EH (cell line): ENCODE measurements at places on chromosomes 4 and X.

DNA sequence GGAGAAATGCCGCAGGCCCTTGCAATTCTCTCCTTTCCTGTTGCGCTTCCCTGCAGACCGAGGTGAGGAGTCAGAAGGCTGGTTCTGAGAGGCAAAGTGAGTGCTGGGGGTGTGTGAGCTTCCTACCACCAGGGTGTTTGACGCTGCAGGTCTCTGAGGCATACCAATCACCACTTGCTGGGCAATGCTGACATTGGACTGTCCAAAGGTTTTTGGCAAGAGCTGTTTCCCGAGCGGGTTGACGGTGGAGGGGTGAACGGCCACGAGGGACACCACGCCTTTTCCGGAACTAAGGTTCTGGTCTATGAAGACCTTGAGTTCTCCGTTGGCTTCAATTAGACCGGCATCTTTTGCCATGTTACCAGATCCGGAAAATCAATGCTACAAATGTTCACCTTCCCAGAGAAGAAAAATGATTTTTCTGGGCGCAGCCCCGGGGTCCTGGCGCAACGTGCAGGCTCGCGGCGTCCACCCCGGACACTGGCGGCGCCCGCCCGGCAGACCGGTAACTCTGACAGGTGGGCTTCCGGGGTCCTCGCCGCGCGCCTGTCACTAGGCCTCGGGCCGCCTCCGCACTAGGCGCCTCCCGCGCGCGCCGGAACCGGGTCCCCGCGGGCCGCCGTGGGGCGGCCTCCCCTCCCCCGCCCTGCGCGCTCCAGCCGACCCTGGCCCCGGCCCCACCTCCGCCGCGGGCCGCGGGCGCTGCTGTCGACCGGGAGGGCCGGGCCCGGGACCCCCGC is 44.9 kb upstream of the FAM47C start:
- no peak for DNase-seq

DNA sequence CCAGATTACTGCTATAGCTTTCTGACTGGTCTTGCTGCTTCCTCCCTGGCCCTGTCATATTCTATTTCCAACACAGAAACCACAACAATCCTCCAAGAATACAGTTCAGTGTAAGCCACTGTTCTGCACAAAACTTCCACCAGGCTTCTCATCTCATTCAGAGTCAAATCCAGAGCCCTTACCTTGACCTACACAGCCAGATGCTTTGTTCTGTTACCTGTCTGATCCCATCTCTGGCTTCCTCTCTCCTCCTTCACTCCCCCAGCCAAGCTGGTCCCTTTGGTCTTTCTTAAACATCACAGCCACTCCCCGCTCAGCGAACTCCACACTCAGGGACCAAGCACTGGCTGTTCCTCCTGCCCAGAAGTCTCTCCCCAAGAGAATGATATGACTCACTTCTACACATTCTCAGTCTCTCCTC is 84.8 kb upstream of the BMP2K start:
- peak; percentile 38 for DNase-seq

GRCh38 chr4:7357323-7357722 is 77.4 kb downstream of the PSAPL1 start:
- DNase-seq, result no peak

DNA sequence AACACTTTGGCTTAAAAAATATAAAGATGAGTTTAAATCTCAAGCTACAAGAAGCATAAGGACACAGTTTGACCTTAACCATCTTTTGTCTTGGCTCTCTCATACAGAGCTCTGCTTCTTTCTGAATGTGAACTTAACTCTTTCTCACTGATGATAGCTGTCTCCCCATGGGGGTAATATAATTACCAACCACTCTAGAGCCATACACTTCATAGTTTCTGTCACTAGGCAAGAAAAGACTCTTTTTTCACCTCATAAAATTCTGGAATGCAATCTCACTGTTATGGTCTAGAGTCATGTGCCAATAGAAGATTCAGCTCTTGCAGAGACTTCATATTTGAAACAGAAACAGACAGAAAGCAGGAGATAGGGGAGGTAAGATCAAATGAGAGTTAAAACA is 481.7 kb upstream of the AGA start:
- DNase-seq, result no peak

DNA sequence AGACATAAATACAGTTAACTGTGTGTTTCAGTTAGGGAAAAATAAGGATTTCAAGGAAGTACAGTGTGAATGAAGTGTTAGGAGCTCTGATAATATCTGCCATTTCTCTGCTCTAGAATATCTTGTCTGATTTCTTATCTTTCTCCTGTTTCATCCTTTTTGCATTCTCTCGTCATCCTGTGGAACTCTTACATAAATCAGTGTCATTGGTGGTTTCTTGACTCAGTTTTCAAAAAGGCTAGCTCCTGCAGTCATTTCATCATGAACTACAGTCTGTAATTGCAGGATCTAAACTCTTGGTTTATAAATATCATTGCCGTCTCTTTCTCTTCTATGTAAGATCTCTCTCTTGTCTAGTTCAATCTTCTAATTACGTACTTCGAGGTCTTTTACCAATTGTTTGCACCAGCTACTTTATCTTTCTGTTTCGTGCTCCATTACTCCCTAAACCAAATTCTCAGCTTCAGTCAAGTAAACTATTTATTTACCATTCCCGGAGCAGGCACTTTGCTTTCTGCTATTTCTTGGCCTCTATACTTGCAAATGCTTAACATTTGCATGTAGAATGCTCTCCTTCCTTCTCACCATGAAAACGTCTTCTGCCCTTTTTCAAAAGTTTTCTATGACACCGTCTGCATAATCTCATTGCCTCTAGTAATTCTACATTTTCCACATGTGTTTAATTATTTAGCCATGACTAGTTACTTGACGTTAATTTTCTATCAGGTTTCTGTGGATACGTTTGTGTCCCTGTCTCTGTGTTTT is 294.0 kb downstream of the TENM3 start:
- DNase-seq, result no peak

DNA sequence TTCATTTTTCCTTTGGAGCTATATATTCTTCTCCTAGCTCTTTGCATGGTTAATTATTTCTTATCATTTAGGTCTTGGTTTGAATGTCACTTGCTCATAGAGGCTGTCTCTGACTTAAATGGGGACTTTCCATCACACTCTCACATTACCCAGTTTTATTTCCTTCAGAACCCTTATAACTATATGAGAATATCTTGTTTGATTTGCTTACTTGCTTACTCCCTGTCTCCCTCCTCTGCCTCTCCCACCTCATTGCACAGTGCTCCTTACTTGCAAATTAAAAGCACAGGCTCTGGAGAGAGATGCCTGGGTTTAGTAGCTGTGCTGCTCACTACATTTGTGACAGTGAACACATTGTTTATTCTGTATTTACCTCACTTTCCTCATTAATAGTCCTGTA is 174.6 kb downstream of the SOWAHB start:
- peak; percentile 62 for DNase-seq

- DNase-seq, result no peak
These were observed 130.0 kb downstream of the AWAT2 start for GRCh38 chrX:69919749-69920148.

DNA sequence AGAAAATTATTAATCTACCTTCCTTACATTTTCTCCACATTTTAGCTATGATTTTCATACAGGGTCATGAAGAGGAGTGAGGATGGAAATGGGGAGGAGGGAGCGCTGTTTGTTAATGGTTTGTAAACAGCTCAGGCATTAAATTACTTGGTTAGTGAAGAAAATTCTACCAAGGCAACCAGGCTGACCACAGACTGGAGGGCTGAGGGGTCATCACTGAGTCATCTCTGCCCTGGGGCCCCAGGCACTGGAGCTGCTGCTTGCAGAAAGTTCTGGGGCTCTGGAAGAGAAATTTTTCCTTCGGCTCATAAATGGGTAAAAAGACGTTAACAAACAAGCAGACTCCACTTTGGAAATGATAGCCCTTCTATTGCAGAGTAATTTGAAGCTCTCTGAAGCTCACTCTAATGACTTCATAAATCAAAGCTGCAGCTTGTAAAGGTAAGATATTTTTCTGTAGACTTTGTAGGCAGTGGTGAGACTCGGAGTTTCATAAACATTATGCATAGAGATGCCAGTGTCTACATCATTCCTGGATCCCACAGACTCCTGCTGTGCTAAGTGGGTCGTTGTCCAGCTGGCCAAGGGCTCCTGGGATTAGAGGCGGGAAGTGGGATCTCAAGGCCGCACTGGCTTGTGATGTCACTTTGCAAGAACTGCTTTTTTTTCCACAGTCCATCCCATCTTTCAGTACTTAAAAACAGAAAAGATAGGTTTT is 159.6 kb downstream of the PTTG2 start:
- DNase-seq, result peak; percentile 92

GRCh38 chr4:24363751-24364150 is 220.6 kb downstream of the DHX15 start:
- DNase-seq, result no peak

DNA sequence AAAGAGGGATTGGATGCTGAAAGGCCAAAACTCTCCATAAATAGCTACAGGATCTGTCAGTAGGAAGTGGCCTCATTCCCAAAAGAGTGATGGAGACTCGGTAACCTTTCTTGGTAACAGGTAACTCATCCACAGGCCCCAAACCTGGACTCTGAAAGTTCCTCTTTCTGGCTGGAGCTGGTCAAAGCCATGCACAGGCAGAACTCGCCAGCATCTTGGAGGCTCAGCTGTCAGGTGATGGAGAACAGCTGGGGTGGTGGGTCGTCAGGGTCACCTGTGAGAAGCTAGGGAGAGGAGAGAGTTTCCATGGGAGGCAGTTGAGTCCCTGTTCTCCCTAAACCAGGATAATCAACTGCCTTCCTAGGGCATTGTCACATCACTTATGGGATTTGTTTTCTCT is 354.3 kb upstream of the GATB start:
- no peak for DNase-seq

DNA sequence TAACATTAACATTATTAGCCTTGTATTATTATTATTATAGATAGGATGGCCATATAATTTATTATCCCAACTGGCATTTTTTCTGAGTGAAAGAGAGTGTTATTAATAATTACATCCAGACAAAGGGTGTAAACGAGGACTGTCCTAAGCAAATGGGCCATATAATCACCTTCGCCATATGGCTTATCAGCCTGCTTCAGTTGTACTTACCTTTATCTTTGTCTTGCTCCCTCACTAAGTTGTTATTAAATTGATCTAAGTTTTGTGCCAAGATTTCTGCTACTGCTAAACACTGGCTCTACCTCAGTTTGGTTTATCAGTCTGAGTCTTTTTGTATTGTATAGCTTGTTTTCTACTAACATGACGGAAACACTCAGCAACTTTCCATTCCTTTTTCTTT is 76.9 kb downstream of the STIM2 start:
- no peak for DNase-seq

DNA sequence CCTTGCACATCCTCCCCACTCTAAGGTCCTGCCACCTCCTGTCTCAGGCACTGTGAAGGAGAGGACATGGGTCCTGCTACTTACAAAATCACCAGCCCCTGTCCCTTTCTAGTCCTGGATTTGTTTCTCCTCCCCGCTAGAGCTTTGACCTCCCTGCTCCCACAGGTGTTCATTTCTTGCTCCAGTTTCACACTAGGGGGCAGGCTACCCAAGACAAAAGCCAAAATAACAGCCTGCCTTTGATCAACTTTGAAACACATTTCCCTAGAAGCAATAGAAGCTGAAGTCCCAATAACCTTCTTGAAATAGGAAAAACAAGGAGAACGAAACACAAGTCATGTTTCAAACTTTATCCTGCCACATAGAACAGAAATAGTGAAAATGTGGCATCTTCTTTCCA is 164.4 kb downstream of the QDPR start:
- peak; percentile 23 for DNase-seq

DNA sequence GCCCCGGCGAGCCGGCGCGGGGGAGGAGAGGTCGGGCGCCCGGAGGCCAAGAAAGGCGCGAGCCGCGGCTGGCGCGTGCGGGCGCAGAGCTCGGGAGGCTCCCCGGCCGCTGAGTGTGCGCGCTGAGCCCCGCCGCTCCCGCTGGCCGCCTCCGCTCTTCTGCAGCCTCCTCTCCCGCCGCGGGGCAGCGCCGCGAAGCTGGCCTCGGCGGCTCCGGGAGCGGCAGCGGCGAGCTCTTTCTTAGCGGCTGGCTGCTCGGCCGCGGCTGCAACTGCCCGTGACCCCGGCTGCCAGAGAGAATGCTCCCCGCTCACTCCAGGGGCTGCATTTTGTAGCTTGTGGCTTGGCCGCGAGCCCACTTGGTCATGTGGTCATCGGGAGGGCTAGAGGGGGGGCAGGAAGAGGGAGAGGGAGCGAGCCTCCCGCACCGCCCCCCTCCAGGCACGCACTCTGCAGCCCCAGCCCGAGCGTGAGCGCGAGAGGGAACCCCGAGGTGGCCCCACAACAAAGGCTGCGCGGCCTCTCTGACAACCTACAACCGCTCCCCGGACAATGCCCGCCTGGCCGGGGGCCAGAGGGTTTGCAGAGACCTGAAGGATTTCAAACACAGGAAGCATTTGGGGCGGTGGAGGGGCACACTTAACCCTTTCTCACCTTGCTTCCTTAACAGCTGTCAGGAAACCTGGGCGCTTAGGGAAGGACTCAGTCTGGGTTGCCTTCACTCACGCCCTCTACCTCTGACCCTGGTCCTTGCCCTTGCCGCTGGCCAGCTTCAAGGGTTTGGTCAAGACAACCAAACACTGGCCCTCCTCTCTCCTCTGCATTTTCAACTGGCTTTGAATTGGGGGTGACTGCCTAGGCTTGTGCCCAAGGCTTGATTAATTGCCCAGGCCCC is at the start of gene APLN:
APLN (minus strand) TSS at position 305 of the 895 bp plus-strand sequence. CDS start 326 bp downstream, outside the sequence.
- peak; percentile 54 for DNase-seq

- DNase-seq, result no peak
These were observed 453.3 kb upstream of the INTU start for GRCh38 chr4:127179256-127180087.

- peak; percentile 71 for DNase-seq
These were observed 68.7 kb downstream of the MEPE start for GRCh38 chr4:87901422-87901992.

DNA sequence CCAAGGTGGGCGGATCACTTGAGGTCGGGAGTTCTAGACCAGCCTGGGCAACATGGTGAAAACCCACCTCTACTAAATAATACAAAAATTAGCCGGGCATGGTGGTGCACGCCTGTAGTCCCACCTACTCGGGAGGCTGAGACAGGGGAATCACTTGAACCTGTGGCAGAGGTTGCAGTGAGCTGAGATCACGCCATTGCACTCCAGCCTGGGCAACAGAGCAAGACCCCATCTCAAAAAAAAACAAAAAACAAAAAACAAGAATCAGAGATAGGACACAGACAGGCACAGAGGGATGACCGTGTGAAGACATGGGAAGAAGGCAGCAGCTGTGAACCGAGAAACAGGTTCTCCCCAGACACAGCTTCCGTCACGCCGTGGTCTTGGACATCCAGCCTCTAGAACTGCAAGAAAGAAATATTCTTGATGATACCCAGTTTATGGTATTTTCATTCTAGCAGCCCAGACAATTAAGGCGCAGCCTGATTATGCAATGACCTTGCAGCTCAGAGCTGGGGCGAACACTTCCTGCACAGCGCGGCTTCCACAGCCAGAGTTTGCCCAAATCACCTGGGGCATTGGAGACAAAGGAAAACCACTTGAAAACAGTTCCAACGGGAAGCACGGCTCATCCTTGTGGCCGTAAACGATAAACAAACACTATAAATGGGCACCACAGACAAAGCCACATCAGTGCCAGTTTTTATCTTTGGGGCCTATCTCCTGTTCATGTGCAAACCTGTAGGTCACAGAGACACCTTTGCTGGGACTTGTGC is 4.2 kb upstream of the ARSD start:
- peak; percentile 40 for DNase-seq
